ENCODE measurements at places on chromosomes 4 and X.

DNA sequence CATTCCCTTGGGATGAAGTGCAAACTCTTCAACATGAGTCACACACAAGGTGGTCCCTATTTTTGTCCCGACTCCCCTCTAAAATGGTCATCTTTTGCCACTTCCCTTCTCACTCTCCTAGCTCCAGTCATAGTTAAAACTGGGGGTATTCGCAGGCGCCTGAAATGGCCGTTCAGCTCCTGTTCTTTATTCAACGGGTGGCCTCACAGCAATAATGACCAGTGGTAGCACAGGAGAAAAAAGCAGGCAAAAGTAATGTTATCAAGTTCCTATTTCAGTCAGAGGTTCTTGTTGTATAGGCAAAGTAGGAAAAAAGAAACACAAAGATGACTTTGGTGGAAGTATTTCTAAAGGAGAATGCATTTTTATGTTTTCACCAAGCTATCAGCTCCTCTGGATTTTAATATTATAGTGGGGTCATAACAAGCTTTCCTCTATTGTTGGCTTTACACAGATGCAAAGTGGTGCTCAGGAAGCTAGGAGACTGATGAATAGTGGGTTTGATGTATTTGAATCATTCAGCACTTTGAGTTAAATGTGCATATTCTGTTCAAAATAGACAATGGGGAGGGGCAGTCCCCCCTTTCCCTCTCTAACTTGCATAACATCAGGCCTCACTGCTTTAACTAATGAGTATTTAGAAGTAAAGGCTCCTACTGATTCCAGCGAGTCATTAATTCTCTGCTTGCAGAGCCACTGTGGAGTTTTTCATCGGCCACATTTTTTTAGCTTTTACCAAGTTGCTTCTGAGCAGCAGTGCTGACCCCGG lies 171.2 kb upstream of the NDP start:
- no peak for DNase-seq

DNA sequence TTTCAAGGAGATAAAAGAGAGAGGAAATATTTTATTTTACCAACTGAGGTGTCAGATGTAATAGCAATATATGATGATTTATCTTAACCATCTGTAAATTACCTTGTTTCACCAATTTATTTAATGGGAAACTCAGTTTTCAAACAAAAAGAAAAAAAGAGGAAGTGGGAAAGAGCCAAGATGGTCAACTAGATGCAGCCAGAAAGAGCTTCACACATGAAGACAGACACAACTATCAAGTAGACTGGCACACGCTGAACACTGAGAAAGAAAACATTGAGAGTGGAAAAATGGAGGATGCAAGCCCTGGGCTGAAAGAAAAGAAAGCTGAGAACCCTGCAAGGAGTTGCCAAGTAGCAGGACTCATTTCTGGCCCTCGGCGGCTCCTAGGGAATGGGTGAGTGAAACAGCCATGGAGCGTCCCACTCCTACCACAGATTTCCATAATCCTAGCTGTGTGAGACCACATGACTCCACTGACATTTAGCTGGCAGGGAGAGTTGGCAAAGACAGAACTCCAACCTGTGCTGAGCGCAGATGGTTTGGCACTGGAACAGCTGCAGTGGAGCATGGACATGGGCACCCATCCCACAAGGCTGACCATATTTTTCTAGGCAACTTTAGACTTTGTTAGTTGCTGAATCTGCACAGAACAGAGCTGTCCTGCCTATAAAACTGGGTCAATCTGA lies 409.3 kb downstream of the FAM47B start:
- DNase-seq, result no peak

GRCh38 chr4:74950882-74951281 lies 18.0 kb downstream of the PARM1 start:
- DNase-seq, result no peak

GRCh38 chr4:156763511-156763910 lies 208.1 kb downstream of the PDGFC start:
- no peak for DNase-seq

DNA sequence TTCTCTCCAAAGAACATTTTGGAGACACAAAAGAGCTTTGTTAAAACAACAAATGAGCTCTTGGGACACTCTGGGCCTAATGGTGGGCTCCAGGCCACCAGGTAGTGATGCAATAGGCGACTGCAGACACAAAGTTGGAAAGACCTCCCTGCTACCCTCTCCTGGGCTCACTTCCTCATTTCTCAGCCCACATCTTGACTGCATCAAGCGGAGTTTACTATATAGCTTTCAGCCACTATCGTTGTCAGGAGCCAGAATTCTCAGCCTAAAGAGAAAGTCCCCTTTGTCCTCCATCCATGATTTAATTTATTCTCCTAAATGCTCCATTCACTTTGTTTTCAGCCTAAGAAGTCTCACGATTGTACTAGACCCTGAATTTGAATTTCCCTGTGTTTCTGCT lies 114.9 kb downstream of the EFHC2 start:
- DNase-seq, result no peak

DNA sequence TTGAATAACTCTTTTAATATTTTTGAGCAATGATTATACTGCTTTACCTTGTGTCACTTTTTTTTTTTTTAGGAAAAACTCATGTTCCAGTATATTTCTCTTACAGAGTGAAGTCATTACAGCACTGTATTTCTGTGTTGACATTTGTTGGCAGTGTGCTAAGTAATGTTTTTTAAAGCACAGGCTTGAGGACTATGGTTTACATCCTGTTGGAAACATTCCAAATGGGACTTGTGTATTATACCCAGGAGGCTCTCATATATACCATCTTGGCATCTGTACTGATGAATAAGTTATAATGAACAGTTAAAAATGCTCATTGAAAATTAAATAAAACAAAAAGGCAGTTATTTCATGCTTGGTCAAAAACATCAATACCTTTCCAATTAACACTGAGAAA lies 33.8 kb downstream of the CEP44 start:
- DNase-seq, result no peak

- DNase-seq, result no peak
These were observed 5.6 kb downstream of the MAOA start for GRCh38 chrX:43661521-43662240.

DNA sequence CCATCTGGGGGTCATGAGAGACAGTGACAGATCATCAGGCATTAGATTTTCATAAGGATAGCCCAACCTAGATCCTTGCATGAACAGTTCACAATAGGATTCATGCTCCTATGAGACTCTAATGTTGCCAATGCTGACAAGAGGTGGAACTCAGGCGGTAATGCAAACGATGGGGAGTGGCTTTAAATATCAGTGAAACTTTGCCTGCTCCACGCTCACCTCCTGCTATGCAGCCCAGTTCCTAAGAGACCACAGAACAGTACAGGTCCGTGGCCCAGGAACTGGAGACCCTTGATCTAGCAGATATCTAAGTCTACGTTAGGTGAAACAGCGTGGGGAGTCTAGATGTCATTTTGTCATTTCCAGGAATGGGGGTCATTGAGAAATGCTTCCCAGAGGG lies 165.7 kb downstream of the OR13H1 start:
- DNase-seq, result no peak

GRCh38 chr4:133000012-133000411 lies 149.1 kb upstream of the PCDH10 start:
- DNase-seq, result no peak

DNA sequence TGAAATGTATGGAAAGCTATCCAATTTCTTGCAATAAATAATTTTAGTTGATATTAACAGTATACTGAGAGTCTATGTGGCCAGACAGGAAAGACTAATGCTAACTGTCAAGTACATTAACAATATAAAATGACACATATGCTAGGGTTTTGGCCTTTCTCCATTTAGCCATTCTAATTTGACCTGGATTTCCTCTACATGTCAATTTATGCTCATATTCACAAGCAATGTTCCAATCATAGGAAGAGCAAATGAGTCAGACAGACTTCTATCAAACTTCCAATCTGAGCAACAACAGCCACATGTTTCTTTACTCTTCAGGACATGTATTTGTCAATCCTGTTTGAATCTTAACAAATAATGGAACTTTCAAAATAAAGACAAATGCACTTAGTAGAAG lies 53.6 kb downstream of the CORIN start:
- DNase-seq, result no peak

- no peak for DNase-seq
These were observed 75.5 kb downstream of the NSUN7 start for GRCh38 chr4:40825014-40825838.

DNA sequence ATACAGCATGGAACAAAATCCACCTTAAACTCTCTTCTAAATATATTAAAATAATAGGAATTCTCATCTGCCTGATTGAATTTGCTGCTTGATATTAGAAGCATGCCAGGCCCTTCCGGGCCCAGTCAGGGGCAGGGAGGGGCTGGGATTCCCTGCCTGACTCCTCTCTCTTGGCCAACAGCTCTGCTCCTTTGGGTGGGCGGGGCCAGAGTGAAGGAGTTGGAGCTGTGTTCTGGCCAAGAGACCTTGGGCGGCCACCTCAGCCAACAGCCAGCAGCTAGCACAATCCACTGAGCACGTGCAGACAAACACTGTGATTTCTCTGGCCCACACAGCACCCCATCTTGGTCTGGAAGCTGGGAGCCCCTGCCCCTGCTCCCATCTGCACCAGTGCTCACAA lies 140.3 kb downstream of the PJA1 start:
- no peak for DNase-seq

GRCh38 chrX:153873282-153874084 lies 12.5 kb downstream of the L1CAM start:
- no peak for DNase-seq
